Left kidney (tissue), 8 donors: ENCODE measurements at places on chromosomes 5 and 9.

DNA sequence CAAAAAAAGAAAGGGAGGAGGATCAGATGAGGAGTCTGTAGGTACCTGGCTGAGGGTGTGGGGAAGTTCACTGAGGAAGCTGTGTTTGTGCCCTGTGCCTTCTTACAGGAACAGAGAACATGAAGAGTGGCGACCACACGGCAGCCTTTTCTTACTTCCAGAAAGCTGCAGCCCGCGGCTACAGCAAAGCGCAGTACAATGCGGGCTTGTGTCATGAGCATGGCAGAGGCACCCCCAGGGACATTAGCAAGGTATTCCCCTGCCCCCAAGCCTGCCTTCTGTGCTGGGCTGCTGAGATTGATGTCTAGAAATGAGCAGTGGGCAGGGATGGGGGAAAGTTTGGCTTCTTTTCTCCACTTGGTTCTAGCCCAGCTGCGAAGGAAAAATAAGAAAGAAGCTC is 9.5 kb downstream of the DELE1 start:
- DNase-seq = no peak

- DNase-seq = no peak
These were observed 2.8 kb downstream of the LHX2 start for GRCh38 chr9:124014211-124014955.

DNA sequence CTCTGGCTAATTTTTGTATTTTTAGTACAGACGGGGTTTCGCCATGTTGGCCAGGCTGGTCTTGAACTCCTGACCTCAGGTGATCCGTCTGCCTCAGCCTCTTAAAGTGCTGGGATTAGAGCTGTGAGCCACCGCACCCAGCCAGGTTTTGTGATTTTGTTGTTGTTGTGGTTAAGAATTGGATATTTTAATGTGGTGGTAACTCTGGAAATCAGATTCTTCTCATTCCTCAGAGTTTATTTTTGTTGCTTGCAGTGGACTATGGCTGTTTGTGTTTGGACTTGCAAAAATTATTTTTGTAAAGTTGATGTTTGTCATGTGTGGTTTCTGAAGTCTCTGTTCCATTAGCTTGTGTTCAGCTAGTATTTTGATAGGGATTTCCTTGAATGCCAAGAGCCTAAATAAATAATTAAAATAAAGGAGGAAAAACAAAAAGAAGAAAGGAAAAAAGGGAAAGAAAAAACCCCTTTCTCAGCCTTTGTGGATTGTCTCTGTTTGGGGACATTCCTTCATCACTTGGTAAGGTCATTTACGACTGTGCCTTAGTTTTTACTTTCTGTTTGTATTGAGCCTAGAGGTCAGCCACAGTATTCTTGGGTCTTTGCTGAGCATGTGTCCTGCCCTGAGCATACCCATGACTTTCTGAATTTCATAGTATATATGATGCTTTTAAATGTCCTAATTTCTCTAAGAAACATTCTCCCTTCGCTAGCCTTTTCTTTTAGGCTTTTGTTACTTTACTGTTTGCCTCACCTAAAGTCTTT is 37.3 kb downstream of the PBX3 start:
- no peak for DNase-seq

DNA sequence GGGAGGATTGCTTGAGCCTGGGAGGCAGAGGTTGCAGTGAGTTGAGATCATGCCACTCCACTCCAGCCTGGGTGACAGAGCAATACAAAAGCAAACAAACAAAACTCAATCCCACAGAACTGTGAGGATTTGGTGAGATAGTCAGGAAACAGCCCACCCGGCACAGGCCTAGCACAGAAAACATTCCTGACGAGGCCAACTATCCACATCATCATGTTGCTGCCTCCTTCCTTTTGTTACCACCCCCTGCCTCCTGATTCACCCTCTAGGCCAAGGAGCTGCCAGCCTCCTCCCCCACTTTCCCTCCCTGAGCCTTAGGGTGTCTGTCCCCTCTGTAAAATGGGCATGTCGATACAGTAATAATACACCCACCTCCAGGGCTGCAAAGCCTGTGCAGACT is 39.0 kb downstream of the STK10 start:
- no peak for DNase-seq

- DNase-seq = no peak
These were observed 7.4 kb downstream of the ZDHHC11B start for GRCh38 chr5:776862-777711.

- DNase-seq = peak; percentile 17
These were observed 35.3 kb upstream of the SMARCA2 start for GRCh38 chr9:1979741-1980367.

GRCh38 chr5:32708949-32709348 is 2.2 kb upstream of the NPR3 start:
- no peak for DNase-seq

GRCh38 chr5:76104027-76104426 is 20.8 kb downstream of the SV2C start:
- DNase-seq = peak; percentile 67

GRCh38 chr9:93673021-93673838 is 96.8 kb downstream of the PHF2 start:
- no peak for DNase-seq

DNA sequence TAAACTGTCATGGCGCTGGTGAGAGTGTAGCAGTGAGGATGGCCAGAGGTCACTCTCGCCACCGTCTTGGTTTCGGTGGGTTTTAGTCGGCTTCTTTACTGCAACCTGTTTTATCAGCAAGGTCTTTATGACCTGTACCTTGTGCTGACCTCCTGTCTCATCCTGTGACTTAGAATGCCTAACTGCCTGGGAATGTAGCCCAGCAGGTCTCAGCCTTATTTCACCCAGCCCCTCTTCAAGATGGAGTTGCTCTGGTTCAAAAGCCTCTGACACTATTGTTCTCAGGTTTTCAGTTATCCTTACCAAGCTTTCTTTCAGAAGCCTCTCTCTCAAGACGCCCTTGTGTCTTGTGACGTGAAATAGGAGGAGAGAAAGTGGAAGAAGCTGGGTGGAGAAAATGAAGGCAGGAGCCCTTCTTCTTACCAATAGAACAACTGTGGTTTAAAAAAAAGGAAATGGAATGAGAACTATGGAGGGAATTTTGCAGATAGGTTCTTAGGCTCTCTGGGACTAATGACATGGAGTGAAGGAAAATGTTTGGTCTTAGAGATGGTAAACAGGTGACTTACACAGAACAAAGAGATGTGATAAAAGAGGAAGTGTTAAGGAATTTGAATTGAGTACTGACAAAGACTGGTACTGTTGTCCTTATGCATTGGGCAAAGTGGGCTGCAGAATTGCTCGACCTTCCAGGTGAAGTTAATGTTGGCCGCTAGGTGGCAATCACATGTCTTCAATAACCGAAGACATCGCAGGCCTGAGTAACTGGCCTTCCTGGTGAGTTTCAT is 133.3 kb upstream of the RAI14 start:
- DNase-seq = peak; percentile 82

DNA sequence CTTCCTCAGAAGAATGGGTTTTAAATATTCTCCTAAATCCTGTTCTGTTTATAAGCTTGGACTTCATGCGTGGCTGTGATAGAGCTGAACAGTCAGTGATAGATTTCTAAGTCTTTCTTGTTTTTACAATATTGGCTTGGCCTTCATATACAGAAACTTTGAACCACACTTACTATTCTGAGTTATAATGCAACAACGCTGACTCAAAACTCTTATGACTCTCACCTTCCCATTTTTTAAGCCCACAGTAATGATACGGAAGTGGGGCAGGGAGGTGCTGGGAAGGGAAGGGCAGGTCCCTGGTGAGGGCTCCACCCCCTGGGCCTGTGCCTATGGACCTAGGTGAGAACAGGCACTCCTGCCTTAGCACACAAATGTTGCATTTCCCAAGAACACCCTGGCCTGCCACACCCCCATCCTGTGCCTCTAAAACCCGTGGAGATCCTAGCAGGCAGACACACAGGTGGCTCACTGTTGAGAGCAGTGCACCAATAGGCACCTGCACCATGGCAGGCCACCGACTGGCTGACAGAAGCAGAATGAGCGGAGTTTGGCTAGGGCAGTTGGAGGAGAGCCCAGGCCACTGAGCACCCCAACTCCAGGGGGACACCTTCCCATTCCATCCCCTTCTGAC is 376.7 kb downstream of the GABRG2 start:
- DNase-seq = no peak

GRCh38 chr5:167987490-167988280 is 303.8 kb upstream of the WWC1 start:
- no peak for DNase-seq

- DNase-seq = no peak
These were observed 361.0 kb downstream of the SLCO4C1 start for GRCh38 chr5:101935086-101935485.

GRCh38 chr5:135654761-135655467 is 76.1 kb upstream of the CXCL14 start:
- no peak for DNase-seq

- DNase-seq = no peak
These were observed 69.9 kb downstream of the CERT1 start for GRCh38 chr5:75441560-75441959.

- no peak for DNase-seq
These were observed 48.9 kb downstream of the TBCA start for GRCh38 chr5:77727190-77727589.

DNA sequence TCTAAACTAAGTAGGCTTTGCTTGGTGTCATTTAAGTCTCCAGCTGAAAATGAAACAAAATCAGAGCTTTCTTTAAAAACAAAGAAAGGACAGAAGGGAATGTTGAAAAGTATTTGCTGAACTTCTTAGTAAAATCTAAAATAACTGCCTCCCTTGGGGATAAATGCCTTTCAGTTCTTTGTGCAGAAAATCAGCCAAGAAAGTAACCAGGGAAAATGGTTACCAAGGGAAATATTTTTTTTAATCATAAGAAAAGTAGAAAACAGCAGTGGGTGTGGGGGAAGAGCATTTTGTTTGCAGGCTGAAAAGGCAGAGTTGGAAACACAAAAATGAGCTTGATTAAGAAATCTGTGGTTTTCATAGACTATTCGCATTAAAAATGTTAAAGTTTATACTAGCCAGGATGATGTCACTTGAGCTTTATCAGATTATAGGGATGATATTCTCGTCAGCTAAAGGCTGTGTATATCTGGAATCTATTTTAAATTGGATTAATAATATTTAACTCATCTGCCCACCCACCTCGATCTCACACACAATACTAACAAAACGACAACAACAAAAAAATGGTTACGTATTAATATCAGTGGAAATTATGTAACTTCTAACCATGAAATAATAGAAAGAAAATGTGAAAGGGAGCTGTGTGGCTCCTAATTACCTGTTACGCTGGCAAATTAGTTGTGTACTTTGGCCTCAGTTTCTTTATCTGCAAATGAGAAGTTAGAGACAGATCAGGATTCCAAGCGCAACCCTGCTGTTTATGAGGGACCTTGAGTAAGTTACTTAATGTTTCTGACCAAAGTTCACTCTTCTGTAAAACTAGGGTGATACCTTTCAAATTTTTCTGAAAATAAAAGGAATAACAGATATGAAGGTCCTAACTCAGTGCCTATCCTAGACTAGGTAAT is at the start of gene ECM2:
Gene ECM2 (minus strand): TSS at position 51 of the 911 bp plus-strand sequence. CDS start 13,124 bp downstream, outside the sequence.
- peak; percentile 50 for DNase-seq

GRCh38 chr5:110321117-110321516 is 405.4 kb downstream of the TMEM232 start:
- DNase-seq = no peak

GRCh38 chr9:131692612-131693562 is 47.0 kb downstream of the RAPGEF1 start:
- no peak for DNase-seq
